ENCODE measurements at places on chromosomes 4 and X. TPM values are rescaled to one million over a fixed set of nuclear protein-coding genes. Genes with fewer than 3 reads are reported as not detected.

Gene NUP62CL
- 0.84 TPM for total RNA-seq

DNA sequence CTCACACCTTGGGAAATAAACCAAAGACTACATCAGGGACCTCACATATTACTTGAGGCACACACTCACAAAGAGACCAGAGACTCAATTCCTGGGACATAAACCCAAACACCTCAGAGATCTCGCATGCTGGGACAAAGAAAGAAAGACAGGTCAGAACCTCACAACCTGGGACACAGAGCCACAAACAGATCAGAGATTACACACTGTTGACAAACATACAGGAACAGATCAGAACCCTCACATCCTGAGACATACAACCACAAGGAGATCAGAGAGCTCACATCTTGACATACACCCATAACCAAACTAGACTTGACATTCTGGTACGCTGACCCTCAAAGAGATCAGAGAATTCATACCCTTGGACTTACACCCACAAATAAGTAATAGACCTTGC lies 17.3 kb downstream of the SUV39H1 start:
- no peak for DNase-seq

Gene PGM2
- total RNA-seq = 10.3 TPM

GRCh38 chrX:113545040-113545439 lies 704.4 kb upstream of the AMOT start:
- DNase-seq = no peak

DNA sequence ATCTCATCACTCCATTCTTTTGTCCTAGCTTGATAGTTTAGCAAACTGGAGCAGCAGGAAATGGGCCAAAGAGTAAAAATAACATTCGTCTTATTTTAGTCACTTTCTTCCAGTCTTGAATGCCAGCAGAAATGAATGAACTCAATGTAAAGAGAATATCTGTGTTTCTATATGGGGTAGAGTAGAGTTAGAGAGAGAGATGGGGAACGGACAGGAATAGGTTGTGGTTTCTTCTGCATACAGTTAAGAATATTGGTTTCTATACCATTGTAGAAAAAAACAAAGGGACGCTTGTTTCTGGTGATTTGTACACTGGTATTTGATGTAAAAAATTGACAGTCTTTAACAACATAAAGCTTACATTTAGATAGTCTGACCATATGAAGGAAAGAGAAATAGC lies 8.9 kb downstream of the GPR174 start:
- no peak for DNase-seq

DNA sequence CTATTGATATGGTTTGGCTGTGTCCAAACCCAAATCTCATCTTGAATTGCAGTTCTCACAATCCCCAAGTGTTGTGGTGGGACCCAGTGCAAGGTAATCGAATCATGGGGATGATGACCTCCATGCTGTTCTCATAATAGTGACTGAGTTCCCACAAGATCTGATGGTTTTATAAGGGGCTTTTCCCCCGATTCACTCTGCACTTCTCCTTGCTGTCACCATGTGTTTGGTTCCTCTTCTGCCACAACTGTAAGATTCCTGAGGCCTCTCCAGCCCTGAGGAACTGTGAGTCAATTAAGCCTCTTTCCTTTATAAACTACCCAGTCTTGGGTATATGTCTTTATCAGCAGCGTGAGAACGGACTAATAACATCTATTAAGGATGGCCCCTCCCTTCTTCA lies 68.8 kb downstream of the FBXW7 start:
- DNase-seq = no peak

DNA sequence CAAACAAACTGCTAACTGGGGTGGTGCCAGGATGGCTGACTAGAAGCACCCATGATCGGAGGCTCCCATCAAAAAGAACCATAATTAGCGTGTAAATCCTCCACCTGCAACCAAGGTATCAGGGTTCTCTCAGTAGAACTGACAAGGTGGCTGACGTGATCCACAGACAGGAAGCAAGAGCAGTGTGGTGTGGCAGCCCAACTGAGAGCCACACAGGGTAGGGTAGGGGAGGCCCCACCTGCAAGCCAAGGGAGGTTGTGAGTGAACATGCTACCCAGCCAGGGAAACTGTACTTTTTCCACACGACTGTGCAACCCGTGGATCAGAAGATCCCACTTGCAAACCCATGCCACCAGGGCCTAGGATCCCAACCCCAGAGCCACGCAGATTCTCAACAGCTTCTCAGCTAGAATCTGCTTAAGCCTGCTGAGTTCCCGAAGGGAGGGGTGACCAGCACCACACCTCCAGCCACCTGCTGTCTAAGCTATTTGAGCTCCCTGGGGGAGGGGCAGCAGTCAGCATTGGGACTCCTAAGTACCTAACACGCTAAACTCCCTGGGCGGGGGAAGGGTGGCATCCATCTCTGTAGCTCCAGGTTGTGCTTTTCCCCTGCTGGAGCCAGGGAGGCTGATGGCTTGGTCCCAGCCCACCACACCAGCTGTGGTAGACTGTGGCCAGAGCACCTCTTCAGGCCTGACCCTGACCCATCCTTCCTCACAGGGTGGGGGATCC lies 425.1 kb downstream of the GPM6A start:
- DNase-seq = no peak

DNA sequence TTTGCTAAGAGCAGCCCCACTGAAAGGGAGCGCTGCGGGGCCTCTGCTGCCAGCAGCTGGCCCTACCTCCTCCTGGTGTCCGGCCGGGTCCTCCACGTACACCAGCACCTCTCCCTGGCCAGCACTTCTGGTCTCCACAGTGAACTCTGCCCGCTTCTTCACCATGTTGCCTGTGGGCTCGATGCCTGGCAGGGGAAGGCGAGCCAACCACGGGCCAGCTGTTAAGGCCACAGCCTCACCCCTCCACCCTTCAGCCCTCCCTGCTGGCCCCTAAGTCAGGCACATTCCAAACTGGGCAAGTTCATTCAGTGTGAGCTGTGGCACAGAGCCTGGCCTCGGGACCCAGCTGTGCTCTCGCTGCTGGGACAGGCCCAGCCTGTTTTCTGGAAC lies 7.8 kb downstream of the FLNA start:
- DNase-seq = peak; percentile 62

DNA sequence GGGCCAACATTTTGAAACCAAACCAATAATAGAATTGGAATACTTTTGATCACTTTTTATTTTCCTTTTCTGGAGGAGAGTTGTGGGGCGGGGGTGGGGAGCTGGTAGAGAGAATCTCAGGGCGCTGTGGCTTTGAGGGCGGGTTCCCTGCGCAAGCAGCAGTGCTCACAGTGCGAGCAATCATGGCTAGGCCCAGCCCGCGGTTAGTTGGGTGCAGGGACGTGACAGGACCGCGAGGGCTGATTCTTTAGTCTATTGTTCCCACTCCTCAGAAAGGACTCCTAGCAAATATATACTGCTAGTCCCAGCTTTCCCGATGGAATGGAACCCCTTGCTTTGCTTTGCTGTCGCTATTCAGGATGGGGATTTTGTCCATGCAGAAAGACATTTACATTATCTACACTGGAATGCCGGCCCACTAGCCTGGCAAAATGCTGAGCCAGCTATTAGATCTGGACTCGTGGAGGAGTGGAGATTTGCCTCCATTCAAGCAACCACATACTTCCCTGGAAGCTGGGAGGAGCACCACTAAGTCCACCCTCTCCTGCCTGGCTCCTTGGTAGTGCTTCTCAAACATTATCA lies 23.9 kb upstream of the APLN start:
- peak; percentile 11 for DNase-seq

Gene PTTG2
- 0.09 TPM for total RNA-seq

- DNase-seq = peak; percentile 17
These were observed 56.8 kb downstream of the TSPAN7 start for GRCh38 chrX:38618180-38618579.

DNA sequence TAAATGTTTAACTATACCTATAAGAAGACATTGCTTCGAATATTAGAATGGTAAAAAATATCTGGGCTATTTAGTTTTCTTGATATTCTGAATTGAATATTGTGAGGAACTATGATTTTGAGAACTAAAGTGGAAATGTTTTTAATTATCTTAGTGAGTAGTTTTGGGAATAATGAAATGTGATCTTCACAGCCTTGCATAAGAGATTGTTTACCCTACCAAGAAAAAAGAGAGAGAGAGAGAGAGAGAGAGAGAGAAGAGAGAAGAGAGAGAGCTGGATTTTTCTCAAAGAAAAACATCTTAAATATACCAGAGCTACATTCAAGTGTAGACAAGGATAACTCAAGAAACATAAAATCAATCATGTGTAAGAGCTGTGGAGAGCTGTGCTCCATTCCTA lies 148.7 kb upstream of the MAD2L1 start:
- DNase-seq = no peak

DNA sequence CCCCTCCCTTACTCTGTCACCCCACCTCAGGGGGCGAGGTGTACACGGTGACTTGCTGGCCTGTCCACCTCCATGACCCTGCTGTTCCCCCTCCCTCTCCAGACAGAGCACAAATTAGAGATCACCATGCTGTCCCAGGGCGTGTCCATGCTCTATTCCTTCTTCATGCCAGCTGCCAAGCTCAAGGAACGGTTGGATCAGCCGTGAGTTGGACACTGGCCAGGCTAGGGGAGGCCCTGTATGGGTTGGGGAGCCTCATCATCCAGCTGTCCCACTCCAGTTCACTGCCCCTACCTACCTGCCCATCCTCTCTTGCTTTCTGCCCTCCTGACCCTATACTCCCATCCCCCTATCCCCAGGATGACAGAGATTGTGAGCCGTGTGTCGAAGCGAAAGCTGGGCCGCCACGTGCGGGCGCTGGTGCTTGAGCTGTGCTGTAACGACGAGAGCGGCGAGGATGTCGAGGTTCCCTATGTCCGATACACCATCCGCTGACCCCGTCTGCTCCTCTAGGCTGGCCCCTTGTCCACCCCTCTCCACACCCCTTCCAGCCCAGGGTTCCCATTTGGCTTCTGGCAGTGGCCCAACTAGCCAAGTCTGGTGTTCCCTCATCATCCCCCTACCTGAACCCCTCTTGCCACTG lies 3.9 kb upstream of the CDK16 start:
- no peak for DNase-seq

Gene DMP1
- 0.04 TPM for total RNA-seq

Gene TMEM150C
- 3.3 TPM for total RNA-seq

DNA sequence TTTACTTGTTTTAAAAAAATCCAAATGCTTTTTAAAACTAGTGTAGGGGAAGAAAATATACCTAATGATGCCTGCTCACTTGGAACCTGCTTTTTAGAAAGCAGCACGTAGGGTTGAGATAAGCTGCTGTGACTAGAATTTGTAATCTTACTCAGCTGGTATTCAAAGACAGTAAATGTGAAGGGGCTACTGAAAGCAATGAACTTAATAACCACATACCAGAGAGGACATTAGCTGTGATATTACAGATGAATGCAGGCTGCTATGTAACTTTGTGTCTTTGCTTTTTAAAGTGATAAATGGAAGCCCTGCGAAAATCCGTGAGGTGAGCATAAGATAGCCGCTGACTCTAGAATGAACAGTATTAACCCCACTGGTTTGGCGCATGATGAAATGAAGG lies 124.1 kb downstream of the TRIML1 start:
- DNase-seq = no peak

DNA sequence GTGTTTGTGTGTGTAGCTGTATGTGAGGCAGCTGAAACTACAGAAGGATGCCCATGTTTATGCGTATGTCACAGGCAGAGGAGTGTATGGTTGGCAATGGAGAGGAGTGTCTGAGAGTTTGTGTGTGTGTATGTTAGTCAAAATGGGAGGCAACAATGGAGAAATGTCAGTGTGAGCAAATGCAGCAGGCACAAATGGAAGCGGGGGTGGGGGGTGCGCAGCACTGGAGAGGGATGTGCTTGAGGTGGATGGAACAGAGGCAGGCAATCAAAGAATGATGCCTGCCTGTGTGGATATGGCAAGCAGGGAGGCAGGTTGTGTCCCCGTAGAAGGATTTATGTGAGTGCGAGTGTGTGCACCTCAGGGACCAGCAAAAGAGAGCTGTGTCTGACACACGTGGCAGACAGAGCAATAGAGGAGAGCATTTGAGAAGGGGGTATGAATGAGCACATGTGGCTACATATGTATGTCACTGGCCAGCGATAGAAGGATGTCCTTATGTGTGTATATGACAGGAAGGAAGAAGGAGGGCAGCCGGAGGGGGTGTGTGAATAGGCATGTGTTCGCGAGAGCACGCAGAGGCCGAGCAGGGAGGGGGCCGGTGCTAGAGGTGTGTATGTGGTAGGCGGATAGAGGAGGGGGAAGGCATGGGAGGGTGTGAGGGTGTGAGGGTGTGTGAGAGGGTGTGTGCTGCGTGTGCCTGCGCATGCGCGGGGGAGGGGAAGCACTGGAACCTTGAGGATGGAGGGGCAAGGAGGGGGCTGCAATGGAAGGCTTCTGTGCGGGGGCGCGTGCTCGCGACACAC lies 1.1 kb downstream of the PJA1 start:
- peak; percentile 46 for DNase-seq

Gene HHIP
- 3.5 TPM for total RNA-seq

- DNase-seq = peak; percentile 45
These were observed 85.2 kb downstream of the ANAPC10 start for GRCh38 chr4:145012841-145013240.
